NCI-H510A treated with DMSO at 0.1 percent for 48 hours (cell line): ENCODE measurements at places on chromosomes 13 and 19.

- no peak for DNase-seq
Observed at GRCh38 chr13:87130423-87130822, 540.7 kb upstream of the SLITRK5 start.

DNA sequence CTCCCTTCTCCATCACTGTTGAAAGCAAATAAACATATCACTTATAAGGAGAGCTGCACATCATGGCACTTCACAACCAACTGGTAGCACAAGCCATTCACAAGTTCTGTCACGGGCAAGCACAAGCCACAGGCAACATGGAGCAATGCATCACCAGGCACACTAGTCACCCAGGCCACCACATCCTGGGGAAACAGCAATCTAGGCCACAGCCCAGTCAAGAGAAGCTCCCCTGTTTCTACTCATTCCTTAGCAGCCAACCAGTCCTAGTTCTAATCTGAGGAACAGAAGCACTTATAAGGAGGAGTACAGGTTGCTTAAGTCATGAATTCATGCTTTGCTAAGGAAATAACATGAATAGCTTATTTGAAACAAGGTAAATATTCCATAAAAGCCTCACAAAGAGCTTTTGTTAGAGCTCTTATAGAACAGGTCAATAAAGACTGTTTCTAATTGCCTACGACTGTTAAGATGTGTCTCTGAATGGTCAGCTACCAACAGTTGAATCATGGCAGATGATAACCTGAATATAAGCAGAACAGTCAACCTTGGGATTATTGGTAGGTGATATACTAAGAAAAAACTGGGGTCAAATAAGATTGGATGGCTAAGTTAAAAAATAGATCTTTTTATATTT, 169.0 kb downstream of the TBC1D4 start:
- DNase-seq, result no peak

DNA sequence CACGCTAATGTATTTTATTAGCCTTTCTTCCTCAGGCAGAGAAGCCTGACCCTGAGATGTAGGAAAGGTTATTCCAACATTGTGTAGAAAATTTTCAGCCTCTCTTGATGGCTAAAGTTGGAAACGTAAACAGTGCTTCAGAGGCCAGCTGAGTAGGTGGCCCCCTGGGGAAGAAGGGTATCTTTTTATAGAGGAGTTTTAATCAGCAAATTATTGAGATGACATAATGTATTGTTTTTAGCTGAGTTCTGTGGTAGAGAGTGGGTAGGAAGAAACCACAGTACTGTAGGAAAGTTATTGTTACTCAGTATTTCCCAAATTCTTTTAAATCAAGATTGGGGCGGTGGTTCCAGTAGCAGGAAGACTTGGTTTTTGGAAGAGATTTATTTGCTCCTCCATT, 268.8 kb downstream of the DLEU7 start:
- DNase-seq, result no peak

- peak; percentile 1 for DNase-seq
Observed at GRCh38 chr13:84430446-84430845, 548.2 kb upstream of the SLITRK1 start.

GRCh38 chr19:17821190-17821589, at the start of gene INSL3:
INSL3 (minus strand) TSS chr19:17821519; CDS start chr19:17821506, 13 bp downstream.
- DNase-seq, result no peak

DNA sequence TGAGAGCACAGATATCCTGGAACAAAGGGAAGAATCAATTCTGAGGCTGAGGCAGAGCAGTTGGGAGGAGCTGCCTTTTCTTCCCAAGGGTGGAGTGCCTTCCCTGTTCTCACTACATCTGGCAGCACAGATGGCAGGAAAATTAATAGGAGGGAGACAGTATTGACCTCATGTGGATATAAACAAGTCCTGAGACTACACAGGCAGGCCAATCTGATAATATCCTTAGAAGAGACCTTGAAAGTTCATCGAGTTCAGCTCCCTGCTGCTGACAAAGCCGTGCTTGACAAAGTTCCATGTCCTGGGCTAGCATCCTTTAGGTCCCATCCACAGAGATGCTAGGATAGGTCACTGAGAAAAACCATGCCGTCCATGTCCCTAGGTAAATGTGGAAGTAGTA, 1451.5 kb downstream of the EFNB2 start:
- DNase-seq, result no peak

- DNase-seq, result no peak
Observed at GRCh38 chr13:111281751-111282311, 38.6 kb upstream of the TEX29 start.

GRCh38 chr19:55099557-55100506, 17.6 kb downstream of the PPP1R12C start:
- no peak for DNase-seq

GRCh38 chr13:60162096-60162495, 1.6 kb downstream of the DIAPH3 start:
- no peak for DNase-seq

GRCh38 chr19:12880551-12881171, 588 bp downstream of the DNASE2 start:
- DNase-seq, result no peak
